ENCODE measurements at places on chromosomes 13 and 19.

DNA sequence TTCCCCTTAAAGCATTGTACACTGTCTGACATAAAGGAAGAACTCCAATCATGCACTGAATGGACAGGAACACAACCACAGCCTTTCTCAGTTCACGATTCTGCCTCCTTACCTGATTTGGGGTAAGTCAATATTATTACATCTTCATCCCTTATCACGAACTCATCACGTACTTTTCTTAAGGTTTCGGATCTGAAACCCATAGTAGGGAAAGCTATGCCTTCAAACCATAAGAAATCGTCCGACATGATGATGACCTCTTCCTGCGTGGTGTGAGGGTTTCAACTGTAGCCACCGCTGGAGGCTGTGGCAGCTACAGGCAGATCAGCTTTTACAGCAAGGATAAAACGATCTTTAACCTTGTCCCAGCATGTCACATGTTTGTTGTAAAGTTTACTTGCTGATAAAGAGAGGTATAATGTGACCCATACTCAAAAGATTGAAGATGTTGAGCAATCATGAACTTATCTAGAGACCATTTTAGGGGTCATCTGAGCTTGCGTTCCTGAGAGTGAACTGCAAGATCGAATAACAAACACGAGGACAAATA is at the start of gene SULT2A1:
Gene SULT2A1 (minus strand): TSS at position 306 of the 550 bp plus-strand sequence. CDS start 58 bp downstream, at position 248.
- DNase-seq = no peak

- DNase-seq = no peak
These were observed 362.4 kb downstream of the KCTD12 start for GRCh38 chr13:76523740-76524340.

GRCh38 chr19:42422092-42422900 is 4.9 kb downstream of the LIPE start:
- DNase-seq = peak; percentile 56

- DNase-seq = no peak
These were observed 147.9 kb downstream of the PAN3 start for GRCh38 chr13:28286263-28286662.

GRCh38 chr13:67200183-67200582 is 30.0 kb downstream of the PCDH9 start:
- DNase-seq = no peak

All from bronchial epithelial cell (primary cell).